NCI-H2081 treated with DMSO at 0.1 percent for 48 hours (cell line): ENCODE measurements at places on chromosomes 13 and 19.

DNA sequence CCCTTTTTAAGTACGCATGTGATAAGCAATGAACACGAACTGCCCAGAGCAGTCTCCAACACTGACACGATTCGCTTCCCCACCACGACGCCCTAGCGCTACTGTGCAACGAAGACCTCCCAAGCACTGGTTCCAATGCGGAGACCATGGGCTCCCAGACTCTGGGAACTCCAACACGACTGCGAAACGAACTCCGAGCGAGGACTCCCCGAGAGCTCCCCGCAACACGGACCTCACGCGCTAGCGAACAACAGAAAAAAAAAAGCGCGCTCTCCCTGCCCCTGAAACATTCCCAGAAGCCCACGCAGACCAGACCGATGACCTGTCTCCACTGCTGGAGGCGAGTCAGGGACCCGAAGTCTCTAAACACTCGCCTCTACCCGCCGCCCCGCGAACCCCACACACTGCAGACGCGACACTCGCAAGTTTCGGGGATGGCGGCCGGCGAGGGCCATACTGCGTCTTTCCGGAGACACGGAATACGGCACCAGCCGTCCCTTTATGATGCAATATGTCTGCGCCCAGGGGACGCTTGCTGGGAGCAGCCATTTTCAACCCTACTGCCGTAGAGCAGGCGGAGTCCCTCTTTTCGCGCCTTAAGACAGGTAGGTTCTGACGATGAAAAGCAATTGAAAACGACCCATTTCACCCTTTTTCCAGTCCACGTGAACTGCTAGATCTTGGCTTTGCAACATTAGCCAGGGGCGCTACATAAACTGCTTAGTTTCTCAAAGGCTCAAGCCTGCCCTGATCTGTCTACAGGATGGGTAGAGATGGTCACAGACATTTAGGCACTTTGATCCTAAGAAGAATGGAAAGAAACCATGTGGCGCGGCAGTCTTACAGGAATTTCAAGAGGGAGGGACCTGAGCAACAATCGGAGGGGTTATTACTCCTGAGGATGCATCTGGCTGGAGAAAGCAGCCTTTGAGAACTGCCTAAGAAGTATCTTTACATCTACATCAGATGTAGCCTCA is at the start of gene ZNF577:
ZNF577 (minus strand) TSS at position 430 of the 977 bp plus-strand sequence. CDS start 7,569 bp downstream, outside the sequence.
- DNase-seq: no peak

DNA sequence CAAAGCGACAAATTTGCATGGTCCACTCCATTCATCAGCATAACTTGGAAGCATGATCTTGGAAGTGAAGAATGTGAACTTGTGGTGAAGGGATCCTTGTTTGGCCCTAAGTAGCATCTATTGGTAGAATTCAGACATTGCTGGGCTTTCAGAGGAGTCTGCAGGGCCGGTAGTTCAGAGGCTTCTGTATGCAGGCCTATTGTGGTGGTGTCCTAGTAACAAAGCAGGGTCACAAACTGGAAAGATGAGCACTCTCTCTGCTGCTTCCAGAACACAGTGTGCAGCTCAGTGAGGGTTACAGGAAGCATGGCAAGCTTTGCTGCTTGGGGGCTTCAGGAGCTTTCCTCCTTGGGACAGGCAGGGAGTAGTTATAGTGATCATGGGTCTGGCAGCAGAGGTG is 206.0 kb downstream of the TDRD3 start:
- DNase-seq: no peak

DNA sequence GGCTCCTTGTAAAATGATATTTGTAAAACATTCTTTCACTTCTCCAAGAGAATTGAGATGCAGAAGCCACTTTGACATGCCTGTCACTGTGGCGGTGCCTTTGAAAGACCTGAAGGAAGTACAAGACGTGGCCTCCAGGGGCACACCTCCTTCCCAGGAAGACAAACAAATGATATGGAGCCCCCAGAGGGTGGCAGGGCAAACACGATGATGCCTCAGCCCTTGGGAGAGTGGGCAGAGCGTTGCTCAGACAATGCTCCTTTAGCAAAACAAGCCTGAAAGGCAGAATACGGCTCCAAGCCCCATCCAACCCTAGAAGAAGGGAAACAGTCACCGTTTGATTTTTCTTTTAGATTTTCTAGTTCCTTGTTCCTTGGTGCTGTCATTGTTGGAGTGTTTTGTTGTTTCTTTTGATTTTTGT is 9.2 kb upstream of the ATP12A start:
- no peak for DNase-seq

DNA sequence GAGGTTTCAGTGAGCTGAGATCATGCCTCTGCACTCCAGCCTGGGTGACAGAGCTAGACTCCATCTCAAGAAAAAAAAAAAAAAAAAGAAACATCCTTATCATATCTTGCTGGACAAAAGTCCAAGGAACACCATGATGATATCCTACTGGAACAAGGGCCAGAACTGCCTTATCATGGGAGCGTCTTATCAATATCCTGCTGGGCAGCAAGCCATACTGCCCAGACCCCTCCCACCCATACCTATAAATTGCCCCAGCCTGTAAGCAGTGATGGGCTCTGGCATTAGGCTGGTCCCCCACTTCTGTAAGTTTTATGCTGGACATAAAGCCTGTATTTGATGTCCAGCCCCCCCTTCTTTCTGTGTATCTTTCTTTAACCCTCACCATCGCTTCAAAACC is 14.7 kb upstream of the FBXO27 start:
- no peak for DNase-seq

- peak; percentile 81 for DNase-seq
Observed at GRCh38 chr13:112346173-112346898, 29.8 kb upstream of the SPACA7 start.

- DNase-seq: no peak
Observed at GRCh38 chr13:77692746-77693448, 4.6 kb upstream of the SLAIN1 start.

GRCh38 chr19:48878196-48879024 is 6.2 kb downstream of the PPP1R15A start:
- no peak for DNase-seq

GRCh38 chr19:35313587-35313986 is 15.4 kb upstream of the CD22 start:
- no peak for DNase-seq

- DNase-seq: no peak
Observed at GRCh38 chr19:13401388-13401787, 104.9 kb downstream of the CACNA1A start.

- no peak for DNase-seq
Observed at GRCh38 chr13:23898101-23898500, 799 bp upstream of the C1QTNF9B start.

DNA sequence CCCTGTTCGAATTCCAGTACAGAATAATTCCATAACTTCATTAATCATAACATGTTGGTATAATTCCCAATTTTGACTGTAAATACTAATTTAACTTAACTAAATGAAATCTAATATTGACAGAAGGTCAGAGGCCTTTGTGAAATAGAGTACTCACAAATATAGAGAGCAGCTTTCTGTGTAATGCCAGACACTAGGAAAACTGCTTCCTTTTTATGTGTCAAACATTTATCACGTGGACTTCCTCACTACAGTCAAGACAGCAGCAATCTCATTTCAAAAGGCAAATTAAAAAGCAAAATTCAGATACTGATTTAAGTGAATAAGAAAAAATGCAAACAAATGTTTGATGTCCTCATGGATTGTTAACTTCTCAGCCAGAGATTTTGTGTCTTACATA is 13.1 kb downstream of the ITM2B start:
- DNase-seq: no peak

- DNase-seq: no peak
Observed at GRCh38 chr13:44165221-44165888, 208.3 kb upstream of the SERP2 start.

- no peak for DNase-seq
Observed at GRCh38 chr19:47503826-47504150, 11.1 kb downstream of the NAPA start.

- DNase-seq: no peak
Observed at GRCh38 chr19:16226184-16226591, 28.5 kb downstream of the AP1M1 start.

DNA sequence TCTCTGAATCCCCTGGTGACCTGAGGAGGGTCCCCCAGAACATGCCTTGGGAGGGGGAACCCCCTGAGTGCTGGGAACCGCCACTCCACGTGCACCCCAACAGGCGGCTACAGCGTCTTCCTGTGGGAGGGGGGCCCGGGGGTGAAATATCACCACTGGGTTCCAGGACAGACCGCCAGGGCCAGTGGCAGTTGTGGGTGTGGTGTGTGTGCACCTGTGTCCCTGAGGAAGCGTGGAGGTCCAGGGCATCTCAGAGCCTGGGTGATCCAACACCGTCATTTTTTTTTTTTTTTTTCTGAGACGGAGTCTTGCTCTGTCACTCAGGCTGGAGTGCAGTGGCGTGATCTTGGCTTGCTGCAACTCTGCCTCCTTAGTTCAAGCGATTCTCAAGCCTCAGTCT is 4.2 kb downstream of the ADGRE5 start:
- DNase-seq: no peak

DNA sequence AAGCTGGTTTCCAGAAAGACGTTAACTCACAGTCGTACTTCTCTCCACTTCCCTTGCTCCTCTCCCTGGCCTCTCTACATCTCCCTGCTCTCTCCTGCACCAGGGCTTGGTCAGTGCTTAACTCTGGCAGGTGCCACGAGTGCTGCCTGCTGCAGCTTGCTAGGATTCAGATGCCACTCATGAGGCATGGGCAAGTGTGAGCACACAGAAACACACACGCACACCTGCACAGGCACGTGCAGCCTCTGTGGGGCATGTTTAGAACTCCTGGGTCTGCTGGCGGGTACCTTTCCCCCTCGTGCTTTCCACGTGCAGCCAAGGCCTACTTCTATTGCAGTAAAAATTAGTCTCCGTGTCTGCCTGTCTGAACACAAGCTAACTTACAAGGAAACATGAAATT is 31.8 kb downstream of the SOX1 start:
- no peak for DNase-seq

GRCh38 chr19:3330047-3330446 is 36.3 kb upstream of the NFIC start:
- DNase-seq: no peak

GRCh38 chr19:46480415-46480814 is 9.1 kb upstream of the PNMA8A start:
- DNase-seq: no peak

DNA sequence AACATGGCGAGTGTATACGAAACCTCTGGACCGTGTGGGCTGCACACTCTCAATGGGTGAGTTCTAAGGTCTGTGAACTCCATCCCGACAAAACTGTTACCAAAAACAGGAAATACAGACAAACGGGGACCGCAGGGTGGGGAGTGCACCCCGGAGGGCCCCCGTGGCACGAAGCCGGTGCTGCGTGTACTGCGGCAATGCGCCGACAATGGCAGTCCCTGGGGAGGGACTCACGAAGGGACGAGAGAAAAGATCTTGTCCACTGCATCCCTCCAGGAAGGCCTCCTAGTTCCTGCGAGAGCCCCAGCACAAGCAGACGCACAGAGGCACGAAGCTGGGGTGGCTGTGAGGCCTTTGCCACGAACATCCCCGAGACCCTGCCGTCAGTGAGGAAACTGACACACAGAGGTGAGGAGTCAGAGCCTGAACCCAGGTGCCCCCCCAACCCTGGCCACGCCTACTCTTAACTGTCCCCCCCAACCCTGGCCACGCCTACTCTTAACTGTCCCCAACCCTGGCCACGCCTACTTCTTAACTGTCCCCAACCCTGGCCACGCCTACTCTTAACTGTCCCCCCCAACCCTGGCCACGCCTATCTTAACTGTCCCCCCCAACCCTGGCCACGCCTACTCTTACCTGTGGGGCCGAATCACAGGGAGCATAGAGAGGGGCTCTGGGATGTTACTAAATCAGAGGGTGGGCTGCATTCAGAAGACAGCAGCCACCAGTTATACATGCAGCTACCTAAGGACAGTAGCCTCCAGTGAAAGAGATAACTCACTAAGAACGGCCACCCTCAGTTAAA is 4.2 kb downstream of the MED16 start:
- no peak for DNase-seq

DNA sequence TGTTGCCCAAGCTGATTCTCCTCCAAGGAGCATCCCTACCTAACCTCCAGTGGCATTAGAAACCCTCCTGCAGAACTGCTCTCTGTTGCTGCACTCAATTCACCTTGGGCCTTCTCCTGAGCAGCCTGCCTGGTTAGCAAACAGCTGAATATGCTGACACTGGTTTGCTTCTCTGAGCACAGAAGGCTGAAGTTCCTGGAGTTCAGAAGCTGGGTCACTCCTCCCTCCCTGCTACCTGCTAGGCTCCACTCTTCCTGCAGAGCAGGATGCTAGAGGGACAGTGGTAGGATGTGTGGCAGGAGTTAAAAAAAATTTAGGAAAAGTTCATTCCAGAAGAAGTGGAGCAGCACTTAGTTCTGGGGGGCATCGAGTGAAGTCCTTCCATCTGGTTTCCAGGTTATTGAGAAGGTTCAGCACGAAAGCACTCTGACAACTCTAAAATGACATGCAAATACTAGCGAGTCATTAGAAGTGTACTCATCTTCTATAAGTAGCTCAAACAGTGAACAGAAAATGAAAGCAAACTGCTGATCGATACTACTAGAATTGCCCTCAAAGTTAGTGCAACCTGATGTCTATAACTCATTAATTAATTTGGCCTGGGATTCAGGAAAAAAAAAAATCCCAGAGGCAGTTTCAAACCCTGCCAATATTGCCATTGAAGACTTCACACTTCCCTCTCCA is 293.7 kb downstream of the POU4F1 start:
- no peak for DNase-seq

DNA sequence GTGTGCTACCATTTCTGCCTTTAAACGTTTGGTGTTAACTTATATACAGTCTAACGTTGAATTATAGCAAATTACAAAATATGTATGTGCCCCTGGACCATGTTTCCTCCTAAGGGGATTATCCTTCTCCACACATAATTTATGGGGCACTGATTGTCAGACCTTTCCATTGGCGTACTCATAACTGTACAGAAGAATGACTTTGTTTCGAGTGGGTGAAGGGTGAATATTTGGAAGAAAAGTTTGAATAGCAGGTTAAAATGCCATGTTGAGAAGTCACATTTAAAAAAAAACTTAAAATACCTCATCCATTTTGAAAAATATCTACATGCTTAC is 58.8 kb downstream of the SLC10A2 start:
- no peak for DNase-seq

- DNase-seq: no peak
Observed at GRCh38 chr13:51501096-51501495, 48.3 kb upstream of the INTS6 start.

DNA sequence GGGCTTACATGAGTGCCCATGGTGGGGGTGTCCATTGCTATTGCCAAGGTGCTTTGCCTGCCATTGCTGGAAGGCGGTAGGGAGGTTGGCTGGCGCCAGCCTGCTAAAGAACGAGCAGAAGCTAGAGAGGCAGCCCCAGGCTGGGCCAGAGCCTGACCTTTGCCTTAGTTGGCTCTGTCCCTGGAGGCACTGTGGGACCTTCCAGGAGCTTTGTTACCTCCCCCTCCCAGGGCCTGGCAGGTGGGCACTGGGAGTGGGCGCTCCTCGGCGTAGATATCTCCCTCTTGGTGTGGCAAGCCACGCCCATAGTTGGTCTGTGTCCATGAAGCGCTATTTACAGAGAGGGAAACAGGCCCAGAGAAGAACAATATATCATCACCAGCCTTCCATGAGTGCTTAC is 2.3 kb upstream of the SLC25A42 start:
- DNase-seq: no peak

DNA sequence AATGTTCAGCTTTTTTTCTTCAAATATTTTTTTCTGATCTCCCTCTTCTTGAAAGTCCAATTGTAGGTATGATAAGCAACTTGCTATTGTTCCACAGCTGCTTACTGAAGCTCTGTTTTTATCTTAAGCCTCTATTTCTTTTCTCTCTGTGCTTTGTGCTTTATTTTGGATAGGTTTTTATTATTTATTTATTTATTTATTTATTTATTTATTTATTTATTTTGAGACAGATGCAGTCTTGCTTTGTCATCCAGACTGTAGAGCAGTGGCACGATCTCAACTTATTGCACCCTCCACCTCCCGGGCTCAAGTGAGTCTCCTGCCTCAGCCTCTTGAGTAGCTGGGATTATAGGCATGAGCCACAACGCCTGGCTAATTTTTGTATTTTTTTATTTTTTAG is 199.4 kb downstream of the KLF12 start:
- DNase-seq: no peak
